ENCODE measurements at places on chromosomes 7 and 10.

- no peak for DNase-seq
Measured at GRCh38 chr7:20241911-20242261, 24.7 kb upstream of the MACC1 start.

GRCh38 chr10:50044941-50045664, 22.7 kb upstream of the WASHC2A start:
- no peak for DNase-seq

- no peak for DNase-seq
Measured at GRCh38 chr7:133712544-133712943, 414.6 kb upstream of the LRGUK start.

- DNase-seq: no peak
Measured at GRCh38 chr10:86230557-86231180, 135.9 kb downstream of the GRID1 start.

DNA sequence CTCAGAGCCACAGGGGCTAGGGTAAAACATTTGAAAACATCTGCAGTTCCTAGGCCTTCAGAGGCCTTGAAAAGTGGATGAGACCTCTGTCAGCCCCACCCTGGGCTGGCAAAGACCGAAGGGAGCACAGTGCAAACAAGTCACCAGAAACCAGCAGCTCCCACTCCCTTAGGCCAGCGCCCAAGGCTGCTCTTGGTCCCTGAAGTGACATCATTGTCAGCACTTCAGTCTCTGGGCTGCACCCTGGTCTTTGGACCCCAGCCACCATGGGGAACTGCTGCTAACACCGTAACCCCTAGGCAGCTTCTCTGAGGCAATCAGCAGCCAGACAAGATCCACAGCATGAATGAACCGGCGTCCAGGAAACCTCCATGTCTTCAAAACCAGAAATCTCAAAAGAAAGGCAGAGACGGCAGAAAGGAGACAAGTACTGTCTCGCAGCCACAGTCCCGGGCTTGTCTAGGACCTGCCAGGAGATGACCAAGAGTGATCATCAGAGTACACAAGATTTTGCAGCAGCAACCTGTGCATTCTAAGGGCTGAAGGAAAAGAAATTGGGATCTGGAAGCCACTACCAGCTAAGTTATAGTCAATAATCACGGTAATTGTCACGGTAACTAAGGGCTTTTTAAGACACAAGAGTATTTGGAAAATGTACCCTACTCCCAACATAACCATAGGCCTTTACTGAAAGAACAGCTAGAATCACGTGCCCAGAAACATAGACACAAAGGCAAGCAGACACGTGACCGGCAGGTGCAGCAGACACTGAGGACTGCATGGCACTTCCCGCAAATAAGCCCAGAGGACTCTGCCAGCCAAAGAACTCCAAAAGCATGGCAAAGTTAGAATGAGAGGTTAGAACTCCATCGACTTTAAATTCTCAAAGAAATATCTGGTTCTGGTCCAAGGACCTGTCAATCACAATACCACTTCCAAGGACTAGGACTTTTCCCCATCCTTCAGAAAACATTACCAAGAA, 23.3 kb downstream of the CPXM2 start:
- DNase-seq: no peak

- no peak for DNase-seq
Measured at GRCh38 chr10:34955391-34955790, 134.8 kb downstream of the CUL2 start.

DNA sequence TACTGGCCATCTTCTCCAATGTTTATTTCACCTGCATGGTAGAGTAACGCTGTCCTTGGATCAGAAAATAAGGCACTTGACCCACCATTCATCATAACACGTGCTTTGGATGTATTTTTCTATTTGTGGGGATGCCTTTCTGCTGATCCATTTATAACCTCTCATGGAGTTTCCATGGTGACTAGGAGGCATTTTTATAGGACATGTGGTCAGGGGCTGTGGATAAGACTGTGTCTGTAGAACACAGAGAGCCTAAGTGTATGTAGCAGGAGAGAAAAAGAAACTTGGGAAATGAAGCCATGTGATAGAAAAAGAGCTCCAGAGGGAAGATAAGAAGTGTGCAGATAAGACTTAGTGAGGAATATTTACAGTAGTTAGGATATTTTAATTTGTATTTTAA, 184.2 kb downstream of the POU6F2 start:
- DNase-seq: no peak

DNA sequence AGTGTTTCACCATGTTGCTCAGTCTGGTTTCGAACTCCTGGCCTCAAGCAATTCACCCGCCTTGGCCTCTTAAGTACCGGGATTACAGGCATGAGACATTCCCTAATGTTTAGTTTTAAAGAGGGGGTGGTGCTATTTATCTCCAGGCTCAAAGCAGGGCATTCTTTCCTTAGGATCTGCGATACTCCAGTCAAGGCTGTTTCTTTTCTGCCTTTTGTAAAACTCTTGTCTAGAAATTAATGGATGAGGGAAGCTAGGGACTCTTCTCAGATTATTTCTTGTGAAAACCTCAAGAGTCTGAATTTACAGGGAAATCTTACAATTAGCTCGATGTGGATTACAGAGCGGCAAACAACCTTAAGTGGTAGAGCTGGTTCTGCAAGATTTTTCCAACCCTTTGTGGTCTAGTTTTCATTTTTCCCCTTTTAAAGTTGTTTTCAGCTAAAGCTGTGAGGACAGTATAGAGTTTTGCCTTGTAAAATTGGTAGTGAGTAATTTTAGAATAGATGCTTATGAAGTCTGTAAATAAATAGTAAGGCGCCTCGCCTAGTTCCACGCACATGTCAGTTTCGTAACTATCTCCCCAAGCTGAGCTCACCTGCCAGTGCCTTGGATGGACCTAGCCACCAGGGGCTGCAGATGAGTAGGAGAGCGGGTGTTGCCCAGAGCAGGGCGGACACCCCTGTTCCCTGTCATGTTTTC, 53.1 kb downstream of the CUX1 start:
- no peak for DNase-seq

DNA sequence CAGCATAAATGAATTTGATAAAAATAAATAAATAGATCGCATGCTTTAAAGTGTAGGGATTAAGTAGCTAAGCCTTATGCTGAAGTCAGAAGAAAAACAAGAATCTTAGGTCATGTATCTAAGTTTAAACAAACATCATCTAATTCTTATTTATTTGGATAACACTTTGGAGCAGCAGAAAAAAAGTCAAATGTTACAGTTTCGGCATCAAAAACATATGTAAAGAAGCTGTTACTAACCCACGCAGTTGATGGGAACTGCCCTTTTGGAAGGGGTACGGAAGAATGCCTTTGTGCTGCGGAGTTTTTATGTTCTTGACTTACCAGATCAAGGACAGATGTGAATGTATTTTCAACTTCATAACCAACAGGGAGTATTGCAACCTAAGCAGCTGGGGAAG, 37.3 kb upstream of the HABP2 start:
- DNase-seq: no peak

GRCh38 chr10:104521901-104522694, 119.0 kb upstream of the SORCS3 start:
- no peak for DNase-seq

GRCh38 chr10:124119946-124120345, 26.5 kb upstream of the CHST15 start:
- no peak for DNase-seq

DNA sequence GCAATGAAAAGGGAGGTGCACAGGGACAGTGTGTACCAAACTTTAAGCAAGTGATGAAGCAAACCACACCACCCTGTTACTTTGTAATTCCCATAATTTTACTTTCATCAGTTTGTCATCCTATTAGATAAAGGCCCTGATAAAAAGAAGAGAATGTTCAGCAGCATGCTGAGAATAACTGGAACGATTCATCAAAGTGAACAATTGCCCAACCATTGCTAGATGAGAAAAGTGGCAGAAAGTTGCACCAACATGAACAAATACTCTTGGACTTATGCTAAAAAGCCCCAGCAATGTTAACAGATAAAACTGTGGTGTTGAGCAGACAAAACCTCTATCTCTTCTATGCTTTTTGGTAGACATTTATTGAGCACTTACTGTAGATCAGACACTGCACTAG, 75.5 kb upstream of the PCGF5 start:
- DNase-seq: no peak

- no peak for DNase-seq
Measured at GRCh38 chr10:6811153-6811552, 231.1 kb upstream of the PRKCQ start.

GRCh38 chr10:123429706-123430221, 236.4 kb upstream of the GPR26 start:
- DNase-seq: no peak

- DNase-seq: no peak
Measured at GRCh38 chr10:71492872-71493271, 96.2 kb downstream of the CDH23 start.

DNA sequence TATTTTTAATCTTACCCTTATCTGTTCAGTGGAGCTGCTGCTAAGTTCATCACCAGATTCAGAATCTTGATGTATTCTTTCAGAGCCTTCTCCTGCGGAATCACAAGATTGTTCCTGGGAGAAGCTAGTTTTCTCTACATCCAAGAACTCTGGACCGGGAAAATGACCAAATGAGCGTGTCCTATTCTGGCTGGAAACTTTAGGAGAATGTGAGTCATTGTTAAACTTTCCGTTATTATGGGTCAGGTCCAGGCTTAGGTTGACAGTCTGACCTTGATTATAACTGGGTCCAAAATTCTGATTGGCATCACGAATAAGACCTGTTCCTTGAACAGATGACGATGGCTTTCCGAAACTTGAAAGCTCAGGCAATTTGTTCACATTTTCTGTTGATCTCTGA, 20.5 kb downstream of the ARHGAP12 start:
- no peak for DNase-seq

DNA sequence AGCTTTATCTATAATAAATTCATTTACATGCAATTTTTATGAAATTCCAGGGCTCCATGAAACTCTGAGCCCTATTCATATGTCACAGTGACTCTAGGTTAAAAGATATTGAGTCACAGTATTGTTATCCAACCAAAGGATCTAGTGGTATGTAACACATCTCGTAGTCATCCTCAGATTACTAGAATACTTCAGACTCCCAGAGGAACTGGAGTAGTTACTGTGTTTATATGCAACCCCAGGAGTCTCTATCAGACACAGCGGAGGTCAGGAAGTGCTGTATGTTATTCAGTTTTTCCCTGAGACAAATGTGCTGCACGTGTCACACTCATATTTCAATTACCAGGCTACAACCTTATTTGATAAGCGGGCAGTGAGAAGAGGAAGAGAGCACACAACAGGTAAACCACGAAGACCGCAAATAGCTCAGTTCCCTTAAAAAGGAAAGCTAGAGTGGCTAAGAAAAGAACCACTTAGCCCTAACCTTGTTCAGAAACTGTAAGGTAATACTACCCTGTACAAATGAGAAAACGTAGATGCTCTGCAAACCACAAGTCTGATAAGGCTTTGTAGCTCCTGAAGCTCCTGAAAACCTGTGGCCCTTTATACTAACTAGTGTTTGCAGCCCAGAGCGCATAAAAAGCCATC, 114.0 kb upstream of the CNTNAP2 start:
- no peak for DNase-seq

GRCh38 chr10:132958883-132959558, 16.7 kb upstream of the CFAP46 start:
- DNase-seq: no peak

DNA sequence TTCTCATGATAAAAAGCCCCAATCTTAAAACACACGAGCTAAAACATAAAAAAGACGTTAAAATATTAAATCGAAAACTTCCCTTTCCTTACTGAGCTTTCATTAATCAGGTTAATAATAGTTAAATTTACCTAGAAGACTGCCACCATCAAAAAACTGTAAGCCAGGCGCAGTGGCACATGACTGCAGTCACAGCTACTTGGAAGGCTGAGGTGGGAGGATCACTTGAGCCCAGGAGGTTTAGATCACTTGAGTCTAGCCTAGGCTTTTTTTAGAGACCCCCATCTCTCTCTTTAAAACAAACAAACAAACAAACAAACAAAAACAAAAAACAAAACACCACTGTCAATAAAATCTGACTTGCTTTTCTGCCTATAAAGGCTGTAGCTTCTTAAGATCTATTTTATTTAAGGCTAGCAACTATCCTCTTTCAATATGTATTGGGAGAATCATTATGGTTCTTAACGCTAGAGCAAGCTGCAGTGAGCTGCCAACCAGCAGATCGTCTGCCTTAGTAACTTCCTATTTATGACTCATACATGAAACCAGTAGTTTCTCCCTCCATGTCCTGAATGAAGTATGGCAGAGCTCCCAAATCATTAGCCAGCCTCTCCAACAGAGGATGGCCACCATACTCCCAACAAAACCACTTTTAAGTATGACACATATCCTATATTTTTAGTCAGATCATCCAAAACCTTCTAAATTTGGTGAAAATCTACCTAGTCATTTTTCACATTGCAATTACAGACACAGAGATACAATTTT, 163.7 kb downstream of the SRPK2 start:
- DNase-seq: no peak

GRCh38 chr7:155868955-155869783, 56.9 kb upstream of the SHH start:
- DNase-seq: no peak

DNA sequence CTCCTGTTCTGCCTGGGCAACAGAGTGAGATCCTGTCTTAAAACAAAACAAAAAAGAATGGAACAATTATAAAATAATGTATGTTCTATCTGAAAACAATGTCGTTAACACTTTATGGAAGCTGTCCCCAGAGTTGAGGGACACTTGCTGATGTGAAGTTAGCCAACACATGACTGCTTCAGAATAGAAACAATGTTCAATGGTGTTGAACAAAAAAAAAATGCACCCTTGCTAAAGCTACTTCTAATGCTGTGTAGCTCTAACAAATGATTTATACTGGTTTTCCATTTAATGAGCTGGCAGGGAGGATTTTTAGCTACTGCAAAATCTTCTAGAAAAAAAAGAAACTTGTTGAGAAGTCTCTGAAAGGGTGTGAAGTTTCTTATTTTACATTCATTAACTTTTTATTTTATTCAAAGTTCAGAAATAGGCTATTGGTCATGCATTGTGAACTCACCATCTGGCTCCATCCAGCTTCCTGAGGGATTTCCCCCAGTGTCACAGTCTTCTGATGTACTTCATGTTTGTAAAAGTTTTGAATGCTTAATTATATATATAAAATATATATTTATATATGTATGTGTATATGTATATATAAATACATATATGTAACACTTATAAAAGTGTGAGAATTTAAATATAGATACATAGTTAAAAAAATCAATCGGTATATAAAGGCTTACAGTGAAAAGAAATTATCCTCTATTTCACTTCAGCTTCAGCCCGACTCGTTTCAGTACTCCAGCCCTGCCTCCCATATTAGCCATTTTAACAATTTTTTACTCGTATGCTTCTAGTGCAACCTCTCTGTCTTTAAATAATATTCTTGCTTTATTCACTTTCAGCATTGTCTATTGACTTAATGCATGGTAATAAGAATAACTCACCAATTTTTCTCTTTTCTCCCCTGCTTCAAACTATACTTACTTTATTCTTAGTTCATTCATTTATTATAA, 35.0 kb downstream of the HDAC9 start:
- no peak for DNase-seq

DNA sequence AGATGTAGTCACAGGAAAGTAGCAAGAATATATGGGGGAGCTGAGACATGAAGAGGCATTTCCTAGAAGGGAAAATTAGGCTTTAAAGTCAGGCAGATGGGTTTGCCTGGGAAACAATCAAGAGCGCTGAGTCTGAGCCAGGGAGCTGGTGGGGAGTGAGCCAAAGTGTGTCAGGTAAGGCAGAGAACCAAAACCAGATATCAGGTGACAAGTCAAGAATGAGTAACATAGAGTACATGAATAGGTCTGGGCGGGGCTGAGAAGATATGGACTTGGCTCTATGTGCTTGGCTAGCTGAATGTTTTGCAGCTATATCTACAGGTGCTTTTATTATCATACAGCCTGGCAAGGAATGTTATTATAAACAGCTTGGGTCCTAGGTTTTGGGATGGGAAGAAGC, 49.3 kb downstream of the GPR141 start:
- DNase-seq: no peak
